Naive thymus-derived CD4-positive, alpha-beta T cell (primary cell): ENCODE measurements at places on chromosomes 6 and 20. TPM values are rescaled to one million over a fixed set of nuclear protein-coding genes. Genes with fewer than 3 reads are reported as not detected.
A peak's percentile ranks its signal among the peaks of the same experiment; 100 is the strongest.

GRCh38 chr6:47634210-47635047, 64.0 kb upstream of the ADGRF4 start:
- DNase-seq, result no peak

- DNase-seq, result no peak
Observed at GRCh38 chr6:169833258-169833794, 81.9 kb downstream of the ERMARD start.

- DNase-seq, result no peak
Observed at GRCh38 chr6:25007269-25007699, 71.5 kb upstream of the RIPOR2 start.

GRCh38 chr20:38266426-38266825, 5.9 kb upstream of the KIAA1755 start:
- DNase-seq, result no peak

GRCh38 chr6:104095661-104096416, 763.9 kb downstream of the HACE1 start:
- DNase-seq, result no peak

GRCh38 chr20:38300438-38300837, 3.5 kb upstream of the BPI start:
- no peak for DNase-seq

GRCh38 chr6:7629321-7629720, 39.3 kb downstream of the SNRNP48 start:
- DNase-seq, result no peak

DNA sequence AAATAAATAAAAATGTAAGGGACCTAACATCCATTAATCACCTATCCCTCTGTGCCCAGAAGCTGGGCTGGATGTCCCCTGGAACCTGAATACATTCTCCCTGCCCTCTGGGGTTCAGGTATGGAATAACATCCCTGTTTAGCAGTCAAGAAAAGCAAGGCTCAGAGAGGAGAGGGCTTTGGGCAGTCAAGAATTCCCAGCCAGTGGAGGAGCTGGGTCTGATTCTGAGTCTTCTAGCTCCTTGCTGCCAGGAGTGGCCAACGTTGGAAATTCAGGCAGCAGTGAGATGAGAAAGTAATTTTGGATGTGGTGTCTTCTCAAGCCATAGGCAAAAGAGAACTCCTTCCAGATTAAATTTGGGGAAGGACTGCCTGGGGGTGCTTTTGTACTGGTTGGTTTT, 42.6 kb upstream of the ZNFX1 start:
- DNase-seq, result no peak

- peak; percentile 75 for DNase-seq
Observed at GRCh38 chr6:18264219-18264922, at the start of gene DEK. DEK (minus strand) TSS chr6:18264530; CDS start chr6:18263987, 543 bp downstream.

DNA sequence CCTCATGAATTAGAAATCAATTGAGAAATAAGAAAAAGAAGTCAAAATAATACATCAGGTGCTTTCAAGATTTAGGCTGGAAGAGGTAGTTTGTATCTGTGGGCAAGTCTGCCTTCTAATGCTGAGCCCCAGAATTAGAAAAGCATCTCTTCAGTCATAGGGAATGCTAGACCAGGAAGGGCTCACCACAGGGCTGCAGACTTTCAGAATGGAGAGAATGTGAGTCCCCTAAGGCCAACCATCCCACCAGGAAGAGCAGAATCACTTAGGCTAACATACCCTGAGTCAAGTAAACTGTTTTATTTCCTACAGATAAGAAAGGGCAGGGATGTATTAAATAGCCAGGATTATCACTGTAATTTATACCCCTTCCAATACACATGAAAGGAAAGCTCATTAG, 510.2 kb downstream of the RNF144B start:
- DNase-seq, result no peak

GRCh38 chr20:2911200-2911599, 37.9 kb downstream of the PTPRA start:
- no peak for DNase-seq

DNA sequence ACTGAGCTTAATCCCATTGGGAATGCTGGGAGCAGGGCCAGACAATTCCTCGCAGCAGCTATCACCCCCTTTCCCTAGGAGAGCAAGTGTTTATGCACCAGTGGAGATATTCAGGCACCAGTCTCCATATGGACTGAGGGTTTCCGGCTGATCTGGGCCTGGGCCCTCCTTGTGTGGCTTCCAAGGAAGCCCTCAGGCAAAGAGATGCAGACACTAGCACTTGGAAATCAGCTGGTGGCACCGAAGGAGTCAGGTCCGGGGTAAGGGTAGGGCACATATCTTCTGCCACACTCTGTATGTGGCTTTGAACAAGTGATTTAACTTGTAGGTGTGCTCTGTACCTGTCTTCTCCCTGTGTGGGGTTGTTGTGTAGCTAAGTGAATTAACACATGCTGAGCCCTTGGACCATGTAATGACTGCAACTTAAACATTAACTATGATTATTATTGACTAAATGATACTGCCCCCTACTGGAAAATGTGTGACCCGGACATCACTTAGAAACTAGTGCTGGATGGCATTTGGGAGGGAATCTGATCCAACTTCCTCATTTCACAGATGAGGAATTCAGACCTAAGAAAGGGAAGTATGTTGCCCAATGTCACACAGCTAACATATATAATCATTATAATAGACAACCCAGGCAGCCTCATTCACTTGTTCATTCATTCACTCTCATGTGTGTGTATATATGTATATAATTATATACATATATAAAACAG, 19.3 kb upstream of the WFDC2 start:
- no peak for DNase-seq

DNA sequence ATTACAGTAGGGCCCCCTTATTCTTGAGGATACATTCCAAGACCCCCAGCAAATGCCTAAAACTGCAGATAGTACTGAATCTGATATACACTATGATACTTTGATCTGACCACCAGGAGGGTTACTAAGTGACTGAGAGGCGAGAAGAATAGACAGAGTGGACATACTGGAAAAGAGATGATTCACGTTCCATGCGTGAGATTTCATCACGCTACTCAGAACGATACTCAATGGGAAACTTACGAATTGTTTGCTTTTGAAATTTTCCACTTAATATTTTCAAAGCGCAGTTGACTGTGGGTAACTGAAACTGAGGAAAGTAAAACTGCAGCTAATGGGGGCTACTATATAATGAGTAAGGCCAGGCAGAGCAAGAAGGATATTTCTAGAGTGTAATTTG, 60.8 kb downstream of the STX11 start:
- DNase-seq, result no peak

- no peak for DNase-seq
Observed at GRCh38 chr6:81575442-81575841, 177.0 kb downstream of the TENT5A start.

DNA sequence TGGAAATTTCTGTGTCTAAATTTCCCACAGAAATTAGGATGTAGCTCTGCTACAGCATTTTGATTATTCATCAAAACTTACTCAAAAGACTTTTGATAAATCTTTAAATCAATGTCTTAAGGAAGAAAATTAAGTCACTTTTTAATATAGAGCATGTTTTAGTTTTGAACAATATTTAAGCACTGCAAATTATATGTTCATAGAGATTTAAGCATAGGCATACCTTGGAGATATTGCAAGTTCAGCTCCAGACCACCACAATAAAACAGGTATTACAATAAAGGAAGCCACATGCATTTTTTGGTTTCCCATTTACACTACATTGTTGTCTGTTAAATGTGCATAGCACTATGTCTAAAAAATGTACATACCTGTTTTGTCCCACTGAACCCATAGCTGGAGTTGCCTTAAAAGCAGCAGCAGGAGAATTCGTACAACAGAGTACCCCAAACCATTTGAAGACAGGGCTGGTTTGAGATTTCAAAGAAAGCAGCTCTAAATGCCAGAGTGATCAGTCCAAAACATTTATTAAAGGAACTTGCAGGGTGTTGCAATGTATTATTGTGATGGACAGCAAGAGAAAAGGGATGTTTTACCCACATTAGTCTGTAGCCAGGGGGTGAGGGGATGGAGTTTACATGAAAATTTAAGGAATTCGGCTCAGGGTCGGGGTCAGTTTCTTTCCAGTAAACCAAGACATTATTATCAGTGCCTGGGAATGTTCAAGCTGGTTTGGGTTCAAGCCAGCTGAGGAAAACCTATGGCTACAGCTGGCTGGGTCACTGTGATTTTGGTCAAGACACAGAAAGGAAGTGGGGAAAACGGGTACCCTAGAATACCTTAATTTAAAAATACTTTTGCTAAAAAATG, 6.3 kb upstream of the LOC128125822 start:
- no peak for DNase-seq

GRCh38 chr6:3353939-3354338, 95.2 kb downstream of the PSMG4 start:
- DNase-seq, result no peak

GRCh38 chr6:125678601-125679000, 70.8 kb upstream of the HEY2 start:
- DNase-seq, result no peak

DNA sequence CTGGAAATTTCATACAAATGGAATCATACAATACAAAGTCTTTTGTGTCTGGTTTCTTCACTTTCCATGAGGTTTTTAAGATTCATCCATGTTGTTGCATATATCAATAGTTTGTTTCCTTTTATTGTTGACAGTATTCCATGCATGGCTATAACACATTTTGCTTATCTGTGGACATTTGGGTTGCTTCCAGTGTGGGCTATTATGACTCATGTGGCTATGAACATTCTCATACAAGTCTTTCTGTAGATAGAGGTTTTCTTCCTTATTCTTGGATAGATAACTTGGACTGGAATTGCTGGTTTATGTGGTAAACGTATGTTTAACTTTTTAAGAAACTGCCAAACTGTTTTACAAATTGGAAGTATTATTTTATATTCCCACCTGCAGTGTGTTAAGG, 30.0 kb upstream of the KIF6 start:
- no peak for DNase-seq

DNA sequence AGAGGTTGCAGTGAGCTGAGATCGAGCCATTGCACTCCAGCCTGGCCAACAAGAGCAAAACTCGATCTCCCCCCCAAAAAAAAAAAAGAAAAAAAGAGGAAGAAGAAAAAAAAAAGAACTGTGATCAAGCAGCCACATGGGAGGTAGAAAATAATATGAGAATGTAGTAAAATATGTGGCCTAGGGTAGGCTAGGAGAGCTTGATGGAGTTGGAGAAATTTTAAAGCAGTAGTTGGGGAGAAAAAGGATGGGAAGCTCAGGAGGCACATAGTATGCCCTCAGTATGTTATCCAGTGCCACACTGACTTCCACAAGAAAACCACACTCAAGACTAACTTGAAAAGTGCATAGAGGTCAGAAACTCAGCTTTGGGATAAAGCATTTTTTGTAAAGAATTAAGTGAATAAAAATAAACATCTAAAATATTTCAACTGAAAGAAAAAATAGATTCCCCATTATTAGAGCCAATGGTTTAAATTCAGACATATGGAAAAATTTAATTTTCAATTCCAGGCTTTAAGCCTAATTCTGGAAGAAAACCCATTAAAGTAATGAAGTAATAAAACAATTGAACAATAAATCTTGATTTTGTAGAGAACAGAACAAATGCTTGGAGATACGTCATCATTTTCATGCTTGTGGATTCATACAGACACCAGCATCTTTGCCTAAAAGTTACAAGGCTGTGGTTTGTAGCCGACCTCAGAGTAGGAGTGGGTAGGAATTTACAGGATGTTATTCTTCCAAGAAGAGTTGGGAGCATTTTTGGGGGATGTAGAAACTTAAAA, 34.7 kb downstream of the PLEKHG1 start:
- DNase-seq, result no peak

- no peak for DNase-seq
Observed at GRCh38 chr6:18269717-18270116, 5.4 kb upstream of the DEK start.

- DNase-seq, result no peak
Observed at GRCh38 chr6:26141378-26141904, 54.2 kb downstream of the HFE start.

DNA sequence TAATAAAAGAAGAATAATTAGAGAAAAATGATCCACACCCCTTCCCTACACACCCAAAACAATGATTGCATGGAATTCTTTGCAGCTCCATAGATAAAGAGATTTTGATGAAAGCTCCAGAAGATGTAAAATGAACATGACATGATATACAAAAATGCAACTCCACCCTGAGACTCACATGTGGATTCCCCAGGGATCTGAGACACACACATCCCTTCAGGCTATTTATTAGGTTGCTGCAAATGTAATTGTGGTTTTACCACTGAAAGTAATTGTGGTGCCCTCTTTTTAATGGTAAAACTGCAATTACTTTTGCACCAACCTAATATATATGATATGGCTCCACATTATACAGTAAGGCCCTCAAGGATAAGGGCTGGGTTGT, 40.4 kb upstream of the TBC1D7 start:
- no peak for DNase-seq

- DNase-seq, result no peak
Observed at GRCh38 chr6:9783567-9783966, 631.3 kb downstream of the TFAP2A start.

DNA sequence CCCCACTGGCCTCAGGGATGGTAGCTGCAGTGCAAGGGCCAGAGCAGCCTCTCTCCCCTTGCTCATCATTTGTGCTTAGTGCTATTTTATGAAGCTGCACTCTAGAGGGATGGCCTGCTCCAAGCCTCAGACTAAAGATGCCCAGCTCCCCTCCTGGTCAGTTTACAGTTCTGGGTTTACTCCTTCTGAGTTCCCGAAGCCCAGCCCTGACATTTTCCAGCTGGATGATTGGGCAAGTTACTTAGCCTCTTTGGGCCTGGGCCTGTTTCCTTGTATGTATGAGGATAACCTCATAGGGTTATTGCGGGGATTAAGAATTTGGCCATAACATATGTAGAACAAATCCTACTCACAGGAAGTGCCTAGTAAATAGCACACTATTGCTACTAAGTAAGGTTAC, 31.8 kb upstream of the EMILIN3 start:
- DNase-seq, result no peak

The NCR2 gene
- total RNA-seq, result not detected in 2 replicates

The SAMD10 gene
- 31.8 TPM for total RNA-seq

The ANGPT4 gene
- not detected for total RNA-seq

The ESR1 gene
- 2.8 TPM for total RNA-seq

The DEFB126 gene
- not detected for total RNA-seq

The GGTLC1 gene
- not detected for total RNA-seq

The SMAP1 gene
- total RNA-seq, result 20.8 TPM

The FBXO5 gene
- 10.5 TPM for total RNA-seq

The OR2B6 gene
- total RNA-seq, result not detected

The DNMT3B gene
- total RNA-seq, result 0.32 TPM

The LSM2 gene
- total RNA-seq, result 26.9 TPM

The COL11A2 gene
- total RNA-seq, result 0.31 and 0.51 TPM in 2 replicates

The PRPF6 gene
- 95.8 TPM for total RNA-seq

The RCAN2 gene
- total RNA-seq, result not detected

The HSPA12B gene
- total RNA-seq, result not detected
